ENCODE measurements at places on chromosomes 5 and 9. TPM values are rescaled to one million over a fixed set of nuclear protein-coding genes. Genes with fewer than 3 reads are reported as not detected.

TAF11L10 gene
- total RNA-seq = not detected

CD14 gene
- total RNA-seq = 10.7 TPM

PCDHGA10 gene
- 3.0 TPM for total RNA-seq

PCDHB2 gene
- total RNA-seq = 0.39 TPM

SHROOM1 gene
- 1.5 TPM for total RNA-seq

SPATA31A3 gene
- total RNA-seq = not detected

SLC25A2 gene
- total RNA-seq = under 0.01 TPM
